Natural killer cell (primary cell): ENCODE measurements at places on chromosomes 5 and 9. TPM values are rescaled to one million over a fixed set of nuclear protein-coding genes. Genes with fewer than 3 reads are reported as not detected.
A peak's percentile ranks its signal among the peaks of the same experiment; 100 is the strongest.

LHFPL2 gene
- 0.85 TPM for total RNA-seq

PTGDS gene
- 361 TPM for total RNA-seq

OLFM1 gene
- 0.18 TPM for total RNA-seq

FOXI1 gene
- total RNA-seq: not detected

SLC12A7 gene
- 92.5 TPM for total RNA-seq

SLC6A7 gene
- total RNA-seq: not detected

SPATA31C1 gene
- total RNA-seq: not detected

PCYOX1L gene
- 16.8 TPM for total RNA-seq

TOPORS gene
- 30.4 TPM for total RNA-seq

GRCh38 chr9:76203373-76203772 lies 190.9 kb downstream of the RFK start:
- no peak overlapping the region for H3K27ac ChIP-seq
- no peaks in the 10 kb centered on the region for H3K27me3 ChIP-seq
- H3K4me1 ChIP-seq: no peaks in the 10 kb centered on the region
- no peak overlapping the region for H3K4me3 ChIP-seq
- no peaks in the 10 kb centered on the region for H3K36me3 ChIP-seq

- no peaks in the 10 kb centered on the region for H3K36me3 ChIP-seq
- H3K4me3 ChIP-seq: no peak overlapping the region
- peaks cover 12% of the 10 kb centered on the region for H3K4me1 ChIP-seq
- H3K27me3 ChIP-seq: no peaks in the 10 kb centered on the region
- no peak overlapping the region for H3K27ac ChIP-seq
Measured at GRCh38 chr9:125743682-125744428, 3.3 kb upstream of the PBX3 start.

DNA sequence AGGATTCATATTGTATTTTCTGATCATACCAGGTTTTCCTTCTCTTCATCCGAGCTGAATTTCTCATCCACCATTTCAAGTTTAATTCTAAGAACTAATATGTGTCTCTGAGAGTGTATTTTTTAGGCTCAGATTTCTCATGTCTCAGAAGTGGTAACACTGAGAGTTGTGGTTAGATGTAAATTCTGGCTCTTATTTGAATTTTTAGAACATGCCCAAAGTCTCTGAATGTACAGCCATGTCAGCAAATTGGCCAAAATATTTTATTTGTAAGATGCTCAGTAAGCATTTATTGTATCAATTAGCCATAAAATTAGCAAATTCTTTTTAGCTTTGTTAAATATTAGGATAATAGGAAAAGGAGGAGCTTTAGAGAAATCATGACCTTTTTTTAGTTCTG lies 16.6 kb downstream of the SV2C start:
- DNase-seq: no peak
- no peaks in the 10 kb centered on the region for H3K36me3 ChIP-seq

- H3K27ac ChIP-seq: no peak overlapping the region
- H3K4me1 ChIP-seq: peaks cover 15% of the 10 kb centered on the region
- no peak overlapping the region for H3K4me3 ChIP-seq
- no peak for DNase-seq
Measured at GRCh38 chr5:142767178-142767577, 3.0 kb upstream of the ARHGAP26 start.

DNA sequence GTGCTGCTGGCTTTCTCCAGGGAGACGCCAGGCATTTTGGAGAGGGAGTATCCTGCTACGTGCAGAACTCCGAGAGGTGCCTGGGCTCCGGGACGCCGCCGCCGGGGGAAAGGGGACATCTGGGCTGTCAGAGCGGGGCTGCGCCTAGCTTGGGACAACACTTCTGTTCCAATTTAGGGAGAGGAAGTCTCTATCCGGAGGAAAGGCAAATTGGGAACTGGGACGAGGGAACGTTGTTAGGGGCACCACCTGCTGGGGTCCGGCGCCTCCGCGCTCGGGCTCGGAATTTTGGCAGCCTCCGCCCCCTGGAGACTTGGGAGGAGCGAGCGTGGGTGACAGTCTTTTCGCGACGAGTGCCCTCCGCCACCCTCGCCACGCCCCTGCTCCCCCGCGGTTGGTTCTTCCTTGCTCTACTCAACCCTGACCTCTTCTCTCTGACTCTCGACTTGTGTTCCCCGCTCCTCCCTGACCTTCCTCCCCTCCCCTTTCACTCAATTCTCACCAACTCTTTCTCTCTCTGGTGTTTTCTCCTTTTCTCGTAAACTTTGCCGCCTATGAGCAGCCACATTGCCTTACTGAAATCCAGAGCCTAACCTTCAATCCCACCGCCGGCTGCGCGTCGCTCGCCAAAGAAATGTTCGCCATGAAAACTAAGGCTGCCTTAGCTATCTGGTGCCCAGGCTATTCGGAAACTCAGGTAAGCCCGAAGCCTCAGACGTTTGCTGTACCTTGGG lies 1.6 kb downstream of the TSLP start:
- peaks cover 44% of the 10 kb centered on the region for H3K27me3 ChIP-seq
- peak overlapping the region; percentile 37 for H3K4me3 ChIP-seq
- no peak overlapping the region for H3K27ac ChIP-seq
- no peaks in the 10 kb centered on the region for H3K36me3 ChIP-seq

GRCh38 chr5:153974813-153975163 lies 63.9 kb downstream of the FAM114A2 start:
- no peaks in the 10 kb centered on the region for H3K27me3 ChIP-seq
- no peak overlapping the region for H3K27ac ChIP-seq
- no peak overlapping the region for H3K4me3 ChIP-seq
- H3K4me1 ChIP-seq: no peaks in the 10 kb centered on the region
- no peaks in the 10 kb centered on the region for H3K36me3 ChIP-seq
- DNase-seq: no peak

DNA sequence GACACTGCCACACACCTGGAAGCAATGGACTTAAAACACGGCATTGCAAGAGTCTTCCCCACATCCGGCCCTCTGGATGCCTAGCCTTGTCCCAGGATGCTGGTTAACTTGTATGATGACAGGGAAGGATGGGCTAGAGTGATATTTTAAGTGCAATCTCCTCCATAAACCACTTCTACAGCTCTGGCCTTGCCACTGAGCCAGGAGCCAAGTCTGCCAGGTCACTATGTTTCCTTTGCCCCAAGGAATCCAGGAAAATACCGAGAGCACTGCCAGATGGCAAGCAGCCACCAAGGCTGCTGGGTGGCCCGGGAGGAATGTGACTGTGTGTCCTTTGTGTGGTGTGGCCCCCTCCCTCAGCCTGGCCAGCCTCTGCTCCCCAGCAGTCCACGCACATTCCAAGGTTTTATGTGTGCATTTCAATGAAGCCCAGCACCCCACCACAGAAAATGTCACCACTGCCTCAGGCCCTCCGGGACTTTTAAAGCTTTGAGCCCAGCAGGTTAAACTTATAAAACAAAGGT lies 106.0 kb downstream of the FRMD3 start:
- no peaks in the 10 kb centered on the region for H3K4me1 ChIP-seq
- no peak for DNase-seq
- H3K27ac ChIP-seq: no peak overlapping the region
- H3K27me3 ChIP-seq: no peaks in the 10 kb centered on the region
- no peaks in the 10 kb centered on the region for H3K36me3 ChIP-seq

GRCh38 chr9:106482733-106483132 lies 380.2 kb upstream of the ZNF462 start:
- no peaks in the 10 kb centered on the region for H3K36me3 ChIP-seq
- no peak for DNase-seq
- H3K27me3 ChIP-seq: no peaks in the 10 kb centered on the region
- no peak overlapping the region for H3K27ac ChIP-seq
- H3K4me3 ChIP-seq: no peak overlapping the region
- no peaks in the 10 kb centered on the region for H3K4me1 ChIP-seq

- no peaks in the 10 kb centered on the region for H3K4me1 ChIP-seq
- no peak overlapping the region for H3K4me3 ChIP-seq
Measured at GRCh38 chr5:123451047-123451446, 27.8 kb upstream of the CEP120 start.
